ENCODE measurements at places on chromosomes 3 and 15.

- DNase-seq = no peak
Measured at GRCh38 chr15:73997986-73998385, 3.5 kb downstream of the PML start.

DNA sequence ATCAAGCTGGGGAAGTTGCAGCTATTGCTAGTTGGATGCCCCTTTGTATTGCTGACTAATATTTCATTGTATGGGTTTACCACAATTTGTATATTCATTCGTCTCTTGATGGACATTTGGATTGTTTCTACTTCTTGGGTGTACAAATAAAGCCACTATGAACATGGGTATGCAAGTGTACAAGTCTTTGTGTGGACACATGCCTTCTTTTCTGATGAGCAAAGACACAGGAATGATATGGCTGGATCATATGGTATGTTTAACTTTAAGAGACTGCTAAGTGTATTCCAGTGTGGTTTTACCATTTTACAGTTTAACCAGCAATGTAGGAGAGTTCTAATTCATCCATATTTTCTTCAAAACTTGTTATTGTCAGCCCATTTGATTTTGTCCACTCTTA is 32.2 kb downstream of the NECTIN3 start:
- no peak for DNase-seq

DNA sequence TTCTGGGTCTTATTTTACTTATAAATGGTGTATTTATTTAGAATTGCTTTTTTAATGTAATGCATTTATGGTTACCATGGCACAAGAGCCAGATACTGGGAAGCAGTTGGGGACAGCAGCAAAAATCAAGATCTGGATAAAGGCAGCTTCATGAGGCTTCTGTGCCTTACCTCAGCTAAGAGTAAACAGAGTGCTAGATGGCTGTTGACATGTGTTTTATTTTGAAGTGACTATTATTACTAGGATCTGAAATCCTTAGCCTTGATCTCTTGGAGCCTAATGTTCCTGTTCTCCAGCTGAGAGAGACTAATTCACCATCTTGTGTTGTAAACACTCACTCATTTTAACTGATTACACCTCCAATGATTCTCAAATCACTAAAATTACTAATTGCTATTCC is 317.8 kb downstream of the LPP start:
- no peak for DNase-seq

GRCh38 chr3:30189900-30190299 is 416.5 kb upstream of the TGFBR2 start:
- no peak for DNase-seq

DNA sequence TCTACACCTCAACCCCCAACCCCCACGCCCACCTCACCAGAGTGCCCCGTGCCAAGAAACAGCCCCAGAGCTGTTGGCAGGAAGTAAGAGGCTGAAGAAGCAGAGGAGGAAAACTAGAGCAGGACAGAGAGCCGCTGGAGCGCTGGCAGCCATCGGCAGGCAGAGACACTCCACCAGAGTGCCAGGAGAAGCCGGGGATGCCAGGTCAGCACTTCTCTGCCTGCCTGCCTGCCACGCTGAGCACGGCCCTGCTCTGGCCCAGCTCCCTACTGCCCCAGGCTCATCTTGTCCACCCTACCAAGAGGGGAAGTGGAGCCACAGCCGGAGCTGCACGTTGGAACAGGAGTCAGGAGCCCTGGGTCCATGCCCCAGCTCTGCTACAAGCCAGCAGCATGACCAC is 29.7 kb downstream of the CACNA2D2 start:
- no peak for DNase-seq

- no peak for DNase-seq
Measured at GRCh38 chr15:48996276-48996675, 32.6 kb upstream of the SHC4 start.

DNA sequence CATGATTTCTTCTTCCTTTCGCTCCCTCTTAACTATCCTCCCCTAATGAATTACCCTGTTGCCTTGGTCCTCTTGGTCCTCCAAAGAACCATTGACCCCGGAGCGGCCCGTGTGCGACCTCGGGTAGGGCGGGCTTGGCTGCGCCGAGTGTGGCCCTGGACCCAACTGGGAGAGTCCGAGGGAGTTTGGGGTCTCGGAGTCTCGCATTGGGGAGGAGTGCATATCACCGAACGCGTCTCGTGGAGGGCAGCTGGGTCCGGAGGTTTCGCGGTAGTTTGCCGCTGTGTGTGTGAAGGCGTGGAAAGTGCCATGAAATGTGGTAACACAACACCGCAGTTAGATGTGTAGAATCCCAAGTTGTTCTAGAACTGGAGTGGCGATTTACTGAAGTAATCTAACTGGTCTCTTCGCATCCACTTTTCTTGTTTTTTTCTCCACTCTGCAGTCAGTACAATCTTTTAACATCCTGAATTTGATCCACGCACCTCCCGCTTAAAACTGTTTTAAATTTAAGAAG is 363 bp downstream of the GTF2E1 start:
- DNase-seq = no peak

DNA sequence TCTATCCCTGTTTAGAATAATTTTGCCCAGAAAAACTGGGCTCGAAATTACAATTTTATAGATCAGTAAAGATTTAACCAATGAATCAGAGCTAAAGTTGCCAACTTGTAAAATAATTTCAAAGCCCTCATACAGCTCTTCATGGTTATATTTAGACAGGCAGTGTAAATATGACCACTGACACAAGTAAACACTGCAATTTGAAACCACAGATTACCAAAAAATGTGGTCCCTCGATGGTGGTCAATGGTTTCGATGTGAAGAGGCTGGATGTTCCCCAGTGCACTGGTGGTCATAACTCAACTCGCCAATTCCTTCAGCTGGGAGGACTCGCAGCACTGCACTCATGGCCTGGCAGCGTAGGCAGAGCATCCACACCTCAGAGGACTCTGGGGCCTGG is 28.6 kb downstream of the LRTM1 start:
- no peak for DNase-seq

- no peak for DNase-seq
Measured at GRCh38 chr3:112984485-112984884, 6.3 kb upstream of the GTPBP8 start.

- DNase-seq = no peak
Measured at GRCh38 chr15:93019090-93019489, 69.9 kb downstream of the RGMA start.

- DNase-seq = no peak
Measured at GRCh38 chr3:40615110-40615915, 90.6 kb downstream of the ZNF621 start.

DNA sequence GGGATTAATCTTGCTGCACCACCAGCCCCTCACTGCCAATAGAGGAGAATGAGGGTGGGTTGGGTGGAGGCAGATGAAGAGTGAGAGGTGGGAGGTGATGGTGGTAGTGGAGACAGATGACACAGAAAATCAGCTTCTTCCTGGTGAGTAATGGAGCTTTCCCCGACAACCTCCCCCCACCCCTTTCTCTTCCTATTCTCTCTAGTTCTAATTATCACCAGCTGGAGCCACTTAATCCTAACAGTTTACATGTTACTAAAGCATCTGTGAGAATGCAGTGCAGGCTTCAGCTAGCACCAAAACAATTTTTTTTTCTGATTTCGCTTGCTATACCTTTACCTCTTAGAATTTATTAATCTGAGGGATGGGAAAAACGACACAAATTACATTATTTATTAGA is 116.1 kb upstream of the DNAJC19 start:
- no peak for DNase-seq

DNA sequence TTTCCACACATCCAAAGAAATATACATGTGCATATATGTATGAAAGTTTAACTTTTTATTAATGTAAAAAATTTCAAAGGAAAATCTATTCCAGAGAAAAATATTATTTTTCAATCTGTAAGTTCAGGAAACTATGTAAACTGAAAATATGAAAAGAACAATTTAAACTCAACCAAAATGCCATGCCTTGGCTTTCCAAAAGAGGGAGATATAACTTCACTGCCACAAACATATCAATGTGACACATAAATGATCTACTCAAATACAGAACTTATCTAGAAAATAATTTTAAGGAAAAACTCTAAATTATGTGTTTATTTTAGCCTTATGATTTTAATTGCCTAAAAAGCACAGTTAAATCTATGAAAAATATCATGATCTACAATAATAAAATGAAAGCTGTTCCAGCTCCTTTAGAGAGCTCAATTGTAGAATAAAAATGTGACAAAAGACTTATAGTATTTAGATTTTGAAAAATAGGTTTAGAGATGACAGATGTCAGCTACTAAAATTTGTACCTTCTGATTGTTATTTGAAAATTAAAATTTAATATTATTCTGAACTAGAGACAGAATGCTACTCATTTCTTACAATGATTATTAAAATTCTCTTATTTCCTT is 94.8 kb downstream of the GBE1 start:
- peak; percentile 10 for DNase-seq

DNA sequence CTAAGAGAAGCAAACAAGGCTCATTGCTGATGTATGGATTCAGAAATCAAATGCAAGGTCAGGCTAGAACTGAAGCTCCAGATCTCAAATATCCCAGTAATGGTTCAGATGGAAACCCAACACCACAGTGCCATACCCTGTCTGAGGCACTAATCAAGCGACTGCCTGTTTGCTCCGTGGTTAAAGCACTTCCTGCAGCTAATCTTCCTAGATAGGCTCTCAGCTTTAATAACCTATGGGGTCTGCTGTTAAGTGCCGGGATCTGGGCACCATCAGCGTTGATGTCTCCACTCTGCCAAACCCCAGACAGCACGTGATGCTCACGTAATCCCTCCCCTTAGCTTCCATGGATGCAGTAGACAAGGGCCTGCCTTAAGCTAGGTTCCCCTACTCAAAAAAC is 262.6 kb downstream of the MECOM start:
- DNase-seq = no peak

GRCh38 chr3:142735462-142735861 is 11.6 kb downstream of the TRPC1 start:
- no peak for DNase-seq

GRCh38 chr3:12856626-12857025 is 15.3 kb upstream of the RPL32 start:
- no peak for DNase-seq

DNA sequence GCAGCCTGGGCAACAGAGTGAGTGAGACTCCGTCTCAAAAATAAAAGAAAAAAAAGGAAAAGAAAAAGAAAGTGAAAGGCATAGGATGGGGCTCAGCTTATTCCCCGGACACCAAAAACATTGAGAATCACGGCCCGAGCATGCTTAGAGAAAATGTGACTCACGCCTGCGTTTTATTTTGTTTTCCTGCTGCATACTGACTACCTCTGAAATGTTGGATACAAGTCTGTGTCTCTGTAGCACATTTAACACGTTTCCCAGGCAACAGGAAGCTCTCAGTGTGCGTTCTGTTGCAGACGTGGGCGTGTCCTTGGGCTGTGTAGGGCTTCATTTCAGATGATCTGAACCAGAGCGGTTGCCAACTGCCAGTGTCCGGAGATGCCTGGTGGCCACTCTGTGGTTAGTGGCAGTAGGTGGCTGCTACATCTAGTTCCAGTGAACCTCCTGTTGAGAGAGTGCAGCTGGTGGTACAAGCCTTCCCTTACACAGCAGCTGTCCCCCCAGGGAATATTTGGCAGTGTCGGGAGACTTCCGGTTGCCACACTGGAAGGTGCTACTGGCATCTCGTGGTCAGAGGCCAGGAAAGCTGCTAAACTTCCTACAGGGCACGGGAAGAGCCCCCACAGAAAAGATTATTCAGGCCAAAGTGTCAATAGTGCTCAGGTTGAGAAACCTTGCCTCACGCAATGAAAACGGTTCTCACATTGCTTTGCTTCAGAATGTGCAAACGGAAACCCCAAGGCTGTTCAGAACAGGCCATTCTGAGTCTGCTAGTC is 3.0 kb downstream of the SLC51A start:
- peak; percentile 92 for DNase-seq

GRCh38 chr3:177196008-177196455 is 1.2 kb downstream of the TBL1XR1 start:
- peak; percentile 34 for DNase-seq

Measured in HT1080 (cell line).